ENCODE measurements at places on chromosomes 1 and 21. TPM values are rescaled to one million over a fixed set of nuclear protein-coding genes. Genes with fewer than 3 reads are reported as not detected.

The COL16A1 gene
- polyA plus RNA-seq, result 12.3 TPM

The S100A8 gene
- polyA plus RNA-seq, result 10.2 TPM

The DEPDC1 gene
- polyA plus RNA-seq, result 7.4 TPM

The NUDT4B gene
- polyA plus RNA-seq, result 4.2 TPM

The TSSK3 gene
- polyA plus RNA-seq, result not detected

The ETV3L gene
- not detected for polyA plus RNA-seq

The LRRC39 gene
- polyA plus RNA-seq, result 0.34 TPM

The RNASEL gene
- polyA plus RNA-seq, result 5.0 TPM

The TMPRSS15 gene
- polyA plus RNA-seq, result 56.6 TPM

The TAS1R1 gene
- polyA plus RNA-seq, result 0.13 TPM

The NAV1 gene
- 0.67 TPM for polyA plus RNA-seq

The GBP6 gene
- polyA plus RNA-seq, result 0.09 TPM

The DISC1 gene
- 0.27 TPM for polyA plus RNA-seq

The DMRTA2 gene
- polyA plus RNA-seq, result 0.03 TPM

The IGSF5 gene
- not detected for polyA plus RNA-seq

The LDLRAD1 gene
- 0.92 TPM for polyA plus RNA-seq

The PDZK1IP1 gene
- 7.8 TPM for polyA plus RNA-seq

The RAB3B gene
- polyA plus RNA-seq, result 0.22 TPM

The PLEKHG5 gene
- 2.4 TPM for polyA plus RNA-seq

The SEMA4A gene
- polyA plus RNA-seq, result 1.9 TPM

The OPRD1 gene
- polyA plus RNA-seq, result not detected

The ARID4B gene
- 26.6 TPM for polyA plus RNA-seq

The SLC44A3 gene
- 28.3 TPM for polyA plus RNA-seq

The SPRR2A gene
- polyA plus RNA-seq, result 2.2 TPM

The CLSTN1 gene
- polyA plus RNA-seq, result 50.6 TPM

The CHIA gene
- polyA plus RNA-seq, result 0.15 TPM

The APCS gene
- polyA plus RNA-seq, result not detected

The AMY1B gene
- not detected for polyA plus RNA-seq

The LHX4 gene
- 0.18 TPM for polyA plus RNA-seq

The EPHA8 gene
- polyA plus RNA-seq, result not detected

The FMO3 gene
- polyA plus RNA-seq, result 0.18 TPM

Measured in small intestine (tissue), 16 donors.